ENCODE measurements at places on chromosomes 3 and 15.

DNA sequence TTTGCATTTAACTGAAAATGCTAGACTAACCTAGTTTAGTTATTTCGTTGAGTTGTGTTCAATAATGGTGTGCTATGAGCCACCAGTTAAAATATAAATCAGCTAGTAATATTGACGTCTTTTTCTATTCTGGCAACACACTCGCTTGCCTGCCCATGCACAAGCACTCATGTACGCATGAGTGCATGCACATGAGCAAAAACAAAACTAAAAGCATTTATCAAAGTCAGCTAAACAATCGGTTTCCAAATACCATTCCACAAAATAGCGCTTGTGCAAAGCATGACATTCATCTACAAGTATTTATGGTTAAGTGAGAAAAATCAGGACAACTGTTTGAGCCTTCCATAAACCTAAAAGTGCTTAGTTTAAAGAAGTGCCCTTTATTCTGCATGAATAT is 13.1 kb upstream of the SAMMSON start:
- no peak for DNase-seq

DNA sequence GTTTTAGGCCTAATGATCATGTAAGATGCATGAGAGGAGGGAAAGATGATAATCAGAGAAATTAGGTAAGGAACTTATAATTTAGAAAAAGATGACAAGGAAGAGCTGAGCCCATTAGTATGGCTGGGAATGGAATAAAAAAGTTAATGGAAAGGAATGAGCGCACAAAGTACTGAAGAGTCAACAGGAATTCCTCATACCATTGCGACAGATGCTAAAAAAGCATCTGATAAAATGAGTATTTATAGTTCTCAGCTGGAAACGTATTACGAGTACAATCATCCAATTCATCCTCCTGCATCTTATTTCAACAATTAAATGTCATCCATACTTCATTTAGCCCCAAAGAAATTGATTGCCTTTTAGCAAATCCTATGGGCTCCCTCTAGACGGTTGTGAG is 58.9 kb downstream of the TMCC1 start:
- DNase-seq, result no peak

DNA sequence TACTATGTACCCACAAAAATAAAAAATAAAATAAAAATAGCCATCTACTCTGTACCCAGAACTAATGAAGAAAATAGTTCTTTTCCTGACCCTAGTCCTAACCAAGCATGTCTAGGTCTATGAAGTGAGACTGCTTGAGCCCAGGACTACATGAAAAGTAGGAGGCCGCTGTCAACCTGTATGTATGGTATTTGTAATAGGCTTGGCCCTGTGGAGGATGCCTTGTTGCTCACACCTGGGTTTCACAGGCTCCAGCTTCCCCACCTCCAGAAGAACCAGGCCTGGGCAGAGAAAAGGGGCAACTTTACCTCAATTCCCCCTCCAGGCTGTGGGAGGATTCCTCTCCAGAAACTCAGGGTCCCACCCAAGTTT is 6.8 kb upstream of the PKM start:
- no peak for DNase-seq

DNA sequence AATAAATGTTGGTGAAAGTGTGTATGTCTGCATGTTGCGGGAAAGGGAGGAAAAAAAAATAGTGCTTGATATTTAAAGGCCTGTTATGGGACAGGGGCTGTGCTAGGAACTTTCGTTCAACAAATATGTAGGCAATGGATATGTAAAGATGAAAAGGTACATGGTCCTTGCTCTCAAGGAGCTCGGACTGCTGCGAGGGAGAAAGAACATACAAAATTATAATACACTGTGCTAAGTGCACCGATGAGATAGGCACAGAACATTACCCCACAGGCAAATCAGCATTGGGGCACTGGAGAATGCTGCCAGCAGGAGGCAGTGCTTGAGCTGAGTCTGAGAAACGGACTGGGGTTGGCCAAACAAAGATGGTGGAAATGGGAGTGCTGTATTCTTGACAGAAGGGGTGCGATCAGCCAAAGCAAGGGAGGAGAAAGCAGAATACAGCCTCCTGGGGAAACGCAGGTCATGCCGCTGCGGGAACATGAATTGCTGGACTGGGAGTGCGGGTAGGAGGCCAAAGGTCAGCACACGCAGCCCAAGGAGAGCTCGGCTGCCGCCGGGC is 649 bp downstream of the C15orf40 start:
- DNase-seq, result peak; percentile 82

DNA sequence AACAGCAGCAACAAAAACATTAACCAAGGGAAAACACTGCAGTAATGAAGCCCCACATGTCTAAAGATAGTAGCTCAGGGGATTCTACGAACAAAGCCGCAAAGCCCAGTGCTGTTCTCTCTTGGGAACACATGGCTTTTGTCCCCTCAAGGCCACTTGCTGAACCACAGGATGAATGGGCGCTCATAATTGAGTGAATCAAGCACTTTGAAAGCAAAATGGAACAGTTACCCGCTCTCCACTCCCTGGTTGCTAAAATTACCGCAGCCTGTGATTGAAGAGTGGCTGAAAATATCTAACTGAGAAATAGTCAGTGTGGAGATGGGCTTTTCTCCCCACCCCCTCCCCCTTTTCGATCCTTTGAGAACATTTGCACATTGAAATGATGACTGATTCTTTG is 39.6 kb downstream of the RASGRF1 start:
- DNase-seq, result no peak

DNA sequence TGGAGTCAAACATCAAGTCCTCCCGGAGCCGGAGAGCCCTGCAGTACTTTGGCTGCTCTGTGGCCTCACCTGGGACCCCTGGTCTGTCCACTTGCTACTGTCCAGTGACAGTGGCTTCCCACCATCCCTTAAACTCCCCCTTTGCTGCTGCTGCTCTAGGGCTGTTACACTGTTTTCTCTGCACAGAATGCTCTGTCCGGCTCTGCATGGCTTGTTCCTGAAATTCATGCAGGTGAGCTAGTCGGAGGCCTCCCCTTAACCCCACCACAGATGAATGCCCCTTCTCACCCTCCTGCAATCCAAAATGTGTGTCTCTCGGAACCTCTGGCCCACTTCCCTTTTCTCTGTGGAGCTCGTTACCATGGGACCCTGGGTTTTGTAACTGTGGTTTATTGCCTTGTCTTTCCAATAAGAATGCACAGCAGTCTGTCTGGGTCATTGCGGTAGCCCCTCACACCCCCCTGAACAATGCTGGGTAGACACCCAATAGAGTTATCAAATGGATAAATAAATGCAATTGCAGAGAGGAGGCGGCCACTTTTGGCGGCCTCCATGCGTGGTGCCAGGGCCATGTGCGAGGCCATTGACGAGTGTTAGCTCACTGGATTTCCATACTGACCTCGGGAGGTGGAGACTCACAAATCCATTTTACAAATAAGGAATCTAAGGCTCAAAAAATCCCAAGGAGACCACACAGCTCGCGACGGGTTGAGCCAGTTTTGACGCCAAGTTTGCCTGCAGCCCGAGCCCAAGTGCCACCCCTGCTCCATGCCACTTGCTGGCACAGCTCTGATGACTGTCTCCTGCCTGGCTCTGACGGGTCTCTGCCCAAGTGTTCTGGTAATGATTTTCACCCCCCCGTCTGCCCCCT is 48.5 kb downstream of the RGMA start:
- DNase-seq, result no peak

DNA sequence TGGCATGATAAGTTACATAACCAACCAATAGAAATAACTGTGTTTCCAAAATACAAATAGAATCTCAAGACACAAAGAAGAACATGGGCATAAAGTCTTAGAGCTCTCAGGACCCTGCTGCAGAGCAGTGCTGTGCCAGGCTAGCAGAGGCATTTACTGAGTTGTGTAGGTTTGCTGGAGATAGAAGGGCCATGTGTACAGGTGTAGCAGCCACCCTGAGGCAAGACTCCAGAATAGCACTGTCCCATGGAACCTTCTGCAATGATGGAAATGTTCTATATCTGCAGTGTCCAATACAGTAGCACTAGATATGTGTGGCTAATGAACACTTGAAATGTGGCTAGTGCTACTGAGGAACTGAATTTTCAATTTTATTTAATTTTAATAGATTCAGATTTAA is 267.0 kb upstream of the UMPS start:
- DNase-seq, result no peak

GRCh38 chr3:38084334-38085310 is 45.6 kb downstream of the DLEC1 start:
- DNase-seq, result peak; percentile 14

DNA sequence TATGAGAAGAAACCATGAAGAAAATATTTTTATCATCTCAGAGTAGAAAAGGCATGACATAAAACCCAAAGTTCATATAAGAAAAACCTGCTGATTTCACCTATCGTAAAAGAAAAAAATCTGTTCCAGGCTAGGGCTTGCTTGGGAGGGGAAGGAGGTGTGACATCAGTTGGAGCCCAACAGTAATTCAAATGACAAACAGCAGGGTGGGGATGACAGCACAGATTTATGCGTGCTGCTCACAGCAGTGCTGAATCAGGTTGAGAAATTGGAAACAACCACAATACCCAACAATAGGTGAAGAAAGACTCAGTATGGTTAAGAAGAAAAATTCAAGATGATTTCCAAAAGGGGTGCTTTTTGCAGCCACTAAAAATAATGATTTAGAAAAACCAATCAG is 172.4 kb downstream of the PDE8A start:
- DNase-seq, result no peak

DNA sequence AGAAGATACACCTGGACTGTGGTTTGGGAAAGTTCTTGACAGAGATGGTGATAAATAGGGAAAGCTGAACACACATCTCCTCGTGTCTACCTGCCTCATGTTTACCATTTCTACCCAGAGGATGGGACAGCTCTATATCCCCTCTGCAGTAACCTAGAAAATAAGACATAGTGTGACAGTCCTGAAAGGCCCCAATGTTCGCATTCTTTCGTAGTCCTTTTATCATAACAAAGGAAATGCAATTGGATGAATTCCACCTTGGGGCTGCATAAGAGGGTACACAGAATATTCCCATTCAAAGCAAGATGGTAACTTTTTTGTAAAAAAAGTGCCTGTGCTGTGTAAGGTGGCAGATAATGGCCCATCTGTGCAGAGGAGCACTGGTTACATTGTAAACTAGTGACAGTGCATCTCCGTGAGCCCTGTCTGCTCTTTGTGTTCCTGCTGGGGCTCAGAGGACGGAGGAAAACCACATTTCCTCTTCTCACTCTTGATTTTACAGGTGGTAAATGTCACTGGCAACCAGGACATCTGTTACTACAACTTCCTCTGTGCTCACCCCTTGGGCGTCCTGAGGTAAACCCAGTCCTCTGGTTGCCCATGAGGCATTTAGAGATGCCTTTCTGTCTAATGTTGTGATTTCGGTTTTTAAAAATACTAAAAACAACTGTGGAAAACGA is 74.3 kb downstream of the SIDT1 start:
- DNase-seq, result peak; percentile 44

DNA sequence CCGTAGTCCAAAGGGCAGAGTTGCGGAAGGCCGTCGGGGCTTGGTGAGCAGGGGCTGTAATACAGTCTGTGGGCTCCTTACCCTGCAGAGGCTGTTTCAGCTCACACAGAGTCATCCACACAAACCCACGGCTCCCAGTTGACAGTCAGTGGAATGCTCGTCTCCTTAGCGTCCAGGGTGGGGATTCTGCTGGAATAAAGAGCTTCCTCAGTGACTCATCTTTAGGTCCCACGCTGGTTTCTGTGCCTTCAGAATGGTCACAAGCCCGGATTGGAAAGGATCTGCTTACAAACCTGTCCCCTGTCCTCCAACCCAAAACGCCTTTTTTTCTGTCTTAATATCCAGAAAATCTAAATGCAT is 201.3 kb upstream of the TPM1 start:
- DNase-seq, result no peak

- DNase-seq, result no peak
These were observed 65.3 kb downstream of the BLM start for GRCh38 chr15:90782442-90782841.

GRCh38 chr15:39376371-39376909 is 204.4 kb upstream of the THBS1 start:
- no peak for DNase-seq

GRCh38 chr3:127694467-127695215 is 21.9 kb downstream of the ABTB1 start:
- peak; percentile 39 for DNase-seq

GRCh38 chr3:23113455-23114171 is 89.5 kb upstream of the UBE2E2 start:
- no peak for DNase-seq

DNA sequence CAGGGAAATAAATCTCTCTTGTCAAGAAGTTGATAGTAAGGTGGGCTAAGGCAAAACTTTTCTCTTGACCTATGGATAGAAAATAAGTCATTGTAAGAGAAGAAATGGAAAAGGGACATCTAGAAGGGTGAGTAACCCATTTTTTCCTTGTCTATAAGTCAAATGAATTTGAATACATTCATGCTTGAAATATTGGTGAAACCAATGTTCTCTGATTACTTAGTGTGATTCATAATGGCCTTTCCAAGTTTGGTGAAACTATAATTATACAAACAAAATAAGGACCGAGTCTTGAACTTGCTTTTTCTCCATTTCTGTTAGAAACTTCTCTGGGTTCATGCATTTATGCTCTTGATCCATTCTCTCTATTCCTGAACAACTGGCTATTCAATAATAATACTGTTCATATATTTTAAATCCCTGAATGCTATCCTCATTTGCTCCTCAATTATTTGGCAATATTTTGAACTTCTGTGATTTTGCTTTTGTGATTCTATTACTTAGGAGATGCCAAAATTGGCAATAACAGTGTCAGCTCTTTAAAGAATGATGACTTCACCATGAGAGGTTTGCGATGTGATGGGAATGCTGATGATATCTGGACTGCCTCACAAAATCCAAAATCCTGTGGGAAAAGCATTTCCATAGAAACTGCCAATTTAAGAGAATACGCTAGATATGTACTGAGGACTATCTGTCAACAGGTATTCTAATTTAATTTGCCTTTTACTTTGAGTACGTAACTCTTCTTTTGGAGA is 12.3 kb downstream of the P2RY12 start:
- no peak for DNase-seq

- no peak for DNase-seq
These were observed 440.7 kb upstream of the THBS1 start for GRCh38 chr15:39140060-39140604.

DNA sequence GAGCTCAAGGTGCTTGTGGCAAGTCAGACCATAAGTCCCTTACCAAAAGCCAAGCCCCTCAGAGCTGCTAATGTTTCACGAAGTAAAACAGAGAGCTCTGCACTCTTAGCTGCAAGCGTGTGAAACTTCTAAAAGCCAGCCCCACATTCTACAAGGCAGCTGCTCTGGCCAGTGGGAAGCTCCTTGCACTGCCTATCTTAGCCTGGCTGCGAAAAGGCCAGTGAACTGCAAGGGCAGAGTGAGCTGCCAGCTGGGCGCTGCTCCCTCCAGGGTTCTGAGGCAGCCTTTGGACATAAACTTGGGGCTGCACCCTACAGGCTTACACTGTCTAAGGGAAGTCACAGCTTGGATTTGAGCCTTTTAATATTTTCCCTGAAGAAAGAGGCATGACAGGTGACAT is 2.2 kb upstream of the MUSTN1 start:
- DNase-seq, result no peak

DNA sequence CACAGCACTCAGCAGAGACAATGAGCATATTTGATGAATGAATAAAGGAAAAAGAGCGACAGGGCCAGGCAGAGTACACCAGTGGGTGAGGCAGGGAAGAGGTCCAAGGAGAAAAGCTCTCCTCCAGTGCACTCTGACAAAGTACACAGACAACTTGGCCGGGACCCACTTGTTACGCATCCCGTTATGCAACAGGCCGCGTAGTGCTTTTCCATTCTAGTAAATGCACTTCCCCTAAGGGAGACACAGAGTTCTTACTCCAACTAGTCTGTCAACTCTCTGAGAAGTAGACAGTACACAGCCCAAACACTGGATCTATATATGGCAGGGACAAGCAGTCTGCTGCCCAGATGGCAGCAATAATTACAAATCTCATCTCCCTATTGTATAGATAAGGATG is 18.5 kb downstream of the LARP6 start:
- DNase-seq, result no peak

- DNase-seq, result no peak
These were observed 16.6 kb downstream of the SCAANT1 start for GRCh38 chr3:63895422-63896189.
